ENCODE measurements at places on chromosomes 1 and 21.

DNA sequence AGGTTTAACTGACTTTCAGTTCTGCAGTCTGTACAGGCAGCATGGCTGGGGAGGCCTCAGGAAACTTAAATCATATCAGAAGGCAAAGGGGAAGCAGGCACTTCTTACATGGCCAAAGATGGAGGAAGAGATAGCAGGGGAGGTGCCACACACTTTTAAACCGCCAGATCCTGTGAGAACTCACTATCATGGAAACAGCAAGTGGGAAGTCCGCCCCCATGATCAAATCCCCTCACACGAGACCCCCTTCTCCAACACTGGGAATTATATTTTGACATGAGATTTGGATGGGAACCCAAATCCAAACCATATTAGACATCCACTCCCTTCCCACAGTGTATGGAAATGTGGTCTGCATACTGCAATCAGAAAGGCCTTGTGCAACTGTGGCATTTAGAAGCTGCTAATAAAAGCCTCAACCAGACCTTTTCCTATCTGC lies 148.2 kb downstream of the FCRL5 start:
- no peak for DNase-seq

DNA sequence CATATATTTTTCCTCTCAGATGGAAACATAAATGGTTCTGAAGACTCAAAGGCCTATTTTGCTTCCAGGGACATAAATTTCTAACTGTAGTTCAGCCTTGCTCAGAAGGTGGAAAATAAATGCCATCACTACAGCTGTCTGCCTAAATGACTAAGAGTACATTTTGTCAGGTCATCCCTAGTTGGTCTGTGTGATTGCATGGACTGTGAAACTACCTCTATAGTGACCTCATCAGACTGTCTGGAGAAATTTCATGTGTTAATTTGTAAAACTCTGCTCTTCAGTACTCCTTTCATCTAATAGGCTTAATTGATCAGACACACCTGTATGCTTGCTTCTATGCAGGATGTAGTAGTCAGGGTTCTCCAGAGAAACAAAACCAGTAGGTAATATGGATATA lies 886.9 kb downstream of the AMY1C start:
- DNase-seq: no peak

DNA sequence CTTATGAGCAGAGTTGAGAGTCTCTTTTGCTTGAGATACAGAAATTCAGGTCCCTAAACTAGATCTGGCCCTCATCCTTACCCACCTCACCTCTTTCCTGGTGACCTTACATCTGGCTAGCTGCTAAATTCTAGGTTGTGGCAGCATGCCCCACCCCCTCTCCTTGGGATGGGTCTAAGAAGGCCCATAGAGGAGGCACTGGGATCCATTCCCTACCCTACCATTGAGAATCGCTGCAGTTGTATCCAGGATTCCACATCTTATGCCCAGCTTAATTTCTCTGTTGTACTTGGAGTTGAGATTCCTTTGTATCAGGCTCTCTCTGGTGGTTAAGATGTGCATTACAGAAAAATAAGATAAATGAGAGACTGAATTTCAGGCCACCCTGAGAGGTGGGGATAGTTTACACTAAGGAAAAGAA lies 9.5 kb upstream of the TMEM39B start:
- peak; percentile 60 for DNase-seq

DNA sequence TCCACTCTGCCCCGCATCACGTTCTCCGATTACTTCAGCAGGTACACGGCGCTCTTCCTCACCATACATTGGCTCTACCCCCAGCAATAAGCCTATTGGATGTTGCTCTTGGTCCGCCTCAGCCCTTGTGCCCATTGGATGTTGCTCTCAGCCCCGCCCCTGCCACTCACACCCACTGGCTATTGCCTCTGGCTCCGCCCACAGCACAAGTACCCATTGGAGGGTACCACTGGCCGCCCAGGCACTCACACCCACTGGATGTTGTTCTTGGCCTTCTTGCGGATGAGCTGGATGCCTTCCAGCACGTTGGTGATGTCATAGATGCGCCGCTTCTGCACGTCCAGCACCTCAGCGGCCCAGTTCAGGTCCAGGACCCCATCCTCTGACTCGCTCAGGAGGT lies 9.4 kb downstream of the E2F2 start:
- no peak for DNase-seq

DNA sequence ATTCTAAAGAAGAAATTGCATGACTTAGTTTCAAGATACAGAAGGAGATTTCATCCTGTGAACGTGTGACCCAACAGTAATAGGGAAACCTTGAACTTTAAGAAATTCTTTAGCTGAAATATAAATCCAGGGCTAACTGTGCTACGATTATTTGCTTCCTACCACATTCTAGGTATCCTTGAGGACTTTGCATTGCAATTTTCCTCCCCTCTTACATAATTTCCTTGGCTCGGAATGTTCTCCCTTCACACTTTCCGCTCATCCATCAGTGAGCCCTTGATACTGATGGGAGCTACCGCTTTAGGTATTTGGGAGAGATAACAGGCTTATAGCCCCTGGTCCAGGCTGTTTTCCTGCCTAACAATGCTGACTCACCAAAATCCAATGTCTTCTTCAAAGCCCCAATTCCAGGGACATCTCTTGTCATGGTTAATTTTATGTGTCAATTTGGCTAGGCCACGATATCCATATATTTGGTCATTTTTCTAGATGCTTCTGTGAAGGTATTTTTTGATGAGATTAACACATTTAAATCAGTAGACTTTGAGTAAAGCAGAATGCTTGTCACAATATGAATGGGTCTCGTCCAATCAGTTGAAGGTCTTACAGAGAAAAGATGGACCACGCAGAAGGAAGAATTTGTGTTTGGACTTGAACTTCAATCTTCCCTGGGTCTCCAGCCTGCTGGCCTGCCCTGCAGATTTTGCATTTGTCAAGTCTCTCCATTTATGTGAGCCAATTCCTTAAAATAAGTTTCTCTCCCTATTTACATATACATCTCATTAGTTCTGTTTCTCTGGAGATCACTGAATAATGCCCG lies 121.2 kb downstream of the PTPN14 start:
- DNase-seq: no peak

- DNase-seq: no peak
These were observed 129.7 kb downstream of the DUSP10 start for GRCh38 chr1:221612047-221612777.

GRCh38 chr1:199593475-199593874 lies 434.0 kb upstream of the NR5A2 start:
- no peak for DNase-seq

DNA sequence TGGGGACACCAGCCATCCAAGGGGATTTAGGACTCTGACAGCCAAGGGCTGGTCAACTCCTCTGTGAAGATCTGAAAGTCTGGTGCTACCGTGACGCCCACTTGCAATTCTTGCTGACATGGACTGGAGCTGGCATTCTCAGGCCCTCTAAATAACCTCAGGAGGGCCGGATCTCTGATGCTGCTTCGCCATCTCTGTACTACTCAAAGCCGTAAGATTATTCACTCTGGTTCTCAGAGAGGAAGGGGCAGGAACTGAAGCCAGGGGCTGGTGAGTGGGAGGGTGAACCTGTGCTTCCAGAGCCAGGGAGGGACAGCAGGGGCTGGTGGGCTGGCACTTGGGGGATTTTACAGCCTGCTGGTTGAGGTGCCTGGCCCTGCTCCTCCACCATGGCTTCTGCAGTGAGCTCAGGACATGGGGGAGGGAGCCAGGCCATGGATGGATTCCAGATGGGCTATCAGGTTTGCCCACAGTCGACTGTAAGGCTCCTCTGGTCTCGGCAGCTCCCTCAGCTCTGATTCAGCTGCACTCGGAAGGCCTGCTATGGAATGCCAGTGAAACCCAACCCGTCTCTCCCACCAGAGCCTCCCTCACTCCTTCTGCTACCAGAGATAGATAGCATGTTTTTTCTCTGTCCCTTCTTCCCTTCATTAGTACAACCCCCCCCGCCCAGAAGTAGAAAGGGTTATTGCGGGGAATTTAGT lies 84.5 kb downstream of the PLXNA2 start:
- no peak for DNase-seq

- peak; percentile 76 for DNase-seq
These were observed 164.6 kb upstream of the GJB5 start for GRCh38 chr1:34590211-34590623.

- no peak for DNase-seq
These were observed 10.9 kb downstream of the IER5 start for GRCh38 chr1:181099152-181100014.

GRCh38 chr1:180997843-180998504 lies 24.7 kb downstream of the STX6 start:
- DNase-seq: no peak

DNA sequence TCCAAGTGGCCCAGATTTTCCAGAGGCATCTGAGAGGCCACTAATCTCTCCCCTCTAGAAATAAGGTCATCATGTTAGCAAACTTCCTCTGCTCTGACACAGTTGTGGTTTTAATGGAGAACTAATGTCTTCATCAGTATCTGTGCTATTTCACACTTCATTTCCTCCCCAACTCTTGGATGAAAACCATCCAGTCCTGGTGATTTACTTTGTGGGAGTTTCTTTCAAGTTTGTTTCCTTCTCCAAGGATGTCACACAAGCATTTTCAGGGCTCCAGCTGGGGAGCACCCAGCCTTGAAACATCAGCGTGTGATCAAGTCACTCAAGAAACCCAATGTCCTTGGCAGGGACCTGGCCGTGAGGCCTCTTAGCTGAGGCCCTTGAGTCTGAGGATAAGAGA lies 38.8 kb downstream of the TBX15 start:
- no peak for DNase-seq

- no peak for DNase-seq
These were observed 29.6 kb downstream of the GDAP2 start for GRCh38 chr1:117899801-117900200.

DNA sequence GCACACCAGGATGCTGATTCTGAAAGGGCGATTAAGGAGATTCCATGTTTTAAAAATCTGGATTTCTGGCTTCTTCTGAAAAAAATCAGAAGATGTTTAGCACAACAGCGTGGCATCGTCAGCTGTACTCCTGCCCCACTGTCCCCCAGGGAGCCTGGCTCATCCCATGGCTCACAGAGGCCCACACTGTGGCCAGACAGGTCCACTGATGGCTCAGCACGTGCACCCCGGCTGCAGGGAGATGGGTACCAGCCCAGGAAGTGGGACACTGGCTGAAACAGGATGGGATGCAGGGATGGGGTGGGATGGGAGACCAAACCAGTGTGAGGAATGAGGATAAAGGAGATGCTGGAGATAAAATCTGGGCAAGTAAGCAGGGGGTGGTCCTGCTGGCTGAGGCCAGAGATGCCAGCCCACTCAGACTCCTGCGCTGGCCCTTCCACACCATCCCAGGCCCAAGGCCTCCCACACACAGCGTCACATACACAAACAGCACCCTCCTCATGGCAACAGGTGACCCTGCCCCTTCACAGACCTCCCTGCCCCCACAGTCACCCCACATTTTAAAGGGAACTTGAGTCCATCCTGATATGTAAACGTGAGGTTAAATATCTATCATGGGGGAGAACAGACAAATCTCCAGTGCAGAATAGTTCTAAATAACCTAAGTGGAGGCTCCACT lies 23.9 kb upstream of the SAMD11 start:
- DNase-seq: no peak

DNA sequence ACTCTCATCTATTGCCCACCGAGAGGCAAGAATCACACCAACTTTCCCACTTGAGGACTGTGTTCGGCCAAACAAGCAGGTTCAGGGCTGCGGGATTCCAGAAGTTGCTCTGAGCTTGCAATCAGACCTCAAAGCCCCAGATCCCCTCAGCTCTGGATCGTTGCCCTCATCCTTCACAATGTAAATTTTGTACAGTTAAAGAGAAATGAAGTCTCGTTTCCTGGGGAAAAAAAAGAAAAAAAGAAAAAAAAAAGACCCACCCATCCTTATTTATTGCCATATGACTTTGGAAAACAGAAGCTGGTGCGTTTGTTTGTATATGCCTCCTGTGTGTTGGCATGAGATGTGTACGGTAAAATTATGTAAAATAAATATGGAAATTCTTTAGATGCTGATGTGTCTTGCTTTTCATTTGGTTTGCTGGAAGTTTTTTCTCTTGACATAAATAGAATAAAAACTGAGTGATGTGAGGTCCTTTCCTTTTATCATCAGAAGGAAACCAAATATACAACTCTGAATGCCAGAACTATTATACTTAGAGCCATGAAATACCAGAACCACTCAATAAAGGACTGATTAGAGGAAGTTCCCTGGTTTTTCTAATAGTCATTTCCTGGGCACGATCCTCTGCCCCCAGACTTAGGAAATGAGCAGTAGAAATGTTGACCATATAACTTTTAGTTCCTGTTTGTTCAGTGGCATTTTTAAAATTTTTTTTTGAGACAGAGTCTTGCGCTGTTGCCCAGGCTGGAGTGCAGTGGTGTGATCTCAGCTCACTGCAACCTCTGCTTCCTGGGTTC lies 48.7 kb downstream of the LHX4 start:
- DNase-seq: no peak

DNA sequence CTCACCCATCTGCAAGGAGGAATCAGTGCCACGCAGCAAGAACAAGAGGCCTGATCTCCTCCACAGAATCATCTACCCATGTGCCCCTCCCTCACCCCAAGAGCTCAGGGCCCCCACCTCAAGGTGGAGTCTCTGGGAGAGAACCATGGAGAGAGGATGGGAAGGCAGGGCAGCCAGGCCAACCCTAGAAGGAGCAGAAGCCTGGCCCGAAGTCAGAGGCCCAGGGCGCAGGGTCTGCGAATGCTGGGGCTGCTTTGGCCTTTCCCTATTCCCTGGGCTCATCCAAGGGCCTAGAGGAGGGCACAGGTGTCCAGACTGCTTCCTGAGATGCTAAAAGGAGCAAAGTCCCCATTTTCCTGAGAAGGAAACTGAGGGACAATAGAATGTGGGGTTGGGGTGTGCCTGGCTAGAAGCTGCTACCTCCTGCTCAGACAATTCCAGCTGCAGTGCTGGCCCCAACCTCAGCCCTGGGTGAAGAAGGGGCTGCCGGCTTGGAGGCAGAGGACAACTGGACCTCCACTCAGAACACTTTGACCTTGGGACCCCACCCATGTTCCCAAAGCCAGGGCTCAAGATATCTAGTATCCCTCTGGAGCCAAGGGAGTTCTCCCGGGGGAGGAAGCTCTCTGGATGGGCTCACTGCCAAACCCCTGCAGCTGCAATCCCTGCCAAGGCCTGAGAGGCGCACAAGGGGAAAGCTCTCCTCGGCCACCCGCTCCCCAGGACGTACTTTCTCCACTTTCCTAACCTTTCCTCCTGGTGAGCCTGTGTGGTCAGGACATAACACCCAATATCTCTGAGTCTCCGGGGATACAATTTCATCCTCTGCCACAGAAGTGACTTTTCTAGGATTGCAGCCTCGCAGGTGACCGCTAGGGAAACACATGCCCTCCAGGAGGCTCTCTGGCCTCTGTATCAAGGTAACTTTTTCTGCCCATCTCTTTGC lies 16.6 kb upstream of the LEMD1 start:
- DNase-seq: peak; percentile 23

- DNase-seq: no peak
These were observed 116.7 kb downstream of the FASLG start for GRCh38 chr1:172775606-172776005.

Data from NCI-H1436 treated with DMSO at 0.1 percent for 48 hours (cell line).